ENCODE measurements at places on chromosomes 5 and 9. TPM values are rescaled to one million over a fixed set of nuclear protein-coding genes. Genes with fewer than 3 reads are reported as not detected.

CMYA5 gene
- total RNA-seq, result 0.07 TPM

LHX2 gene
- 4.6 TPM for total RNA-seq

MAMDC4 gene
- 1.8 TPM for total RNA-seq

PAEP gene
- 0.20 TPM for total RNA-seq

RNF208 gene
- total RNA-seq, result 1.8 TPM

PLAC8L1 gene
- total RNA-seq, result 0.49 TPM

FBXL7 gene
- 1.6 TPM for total RNA-seq

SHISAL2B gene
- not detected for total RNA-seq

LCN10 gene
- total RNA-seq, result not detected

STXBP1 gene
- total RNA-seq, result 18.5 TPM

NEUROG1 gene
- total RNA-seq, result not detected

LVRN gene
- total RNA-seq, result 0.10 TPM

FNBP1 gene
- 17.6 TPM for total RNA-seq

LCN6 gene
- total RNA-seq, result not detected

FOXI1 gene
- total RNA-seq, result not detected

SPOCK1 gene
- 24.2 TPM for total RNA-seq

FOXD4 gene
- 0.58 TPM for total RNA-seq

CEP72 gene
- total RNA-seq, result 8.9 TPM

PCDHA11 gene
- 0.07 TPM for total RNA-seq

SPINK6 gene
- total RNA-seq, result 0.53 TPM

IFNA2 gene
- not detected for total RNA-seq

CFAP90 gene
- total RNA-seq, result 0.41 TPM

LPAR1 gene
- total RNA-seq, result 10.2 TPM

RORB gene
- total RNA-seq, result not detected

OCLN gene
- total RNA-seq, result 12.4 TPM

TAF11L8 gene
- not detected for total RNA-seq

PTGES gene
- 100 TPM for total RNA-seq

SLC45A2 gene
- total RNA-seq, result not detected

PAPPA gene
- 32.0 TPM for total RNA-seq

KIAA0825 gene
- total RNA-seq, result 0.30 TPM

SPAG8 gene
- 0.24 TPM for total RNA-seq

PCDHA5 gene
- 0.86 TPM for total RNA-seq

ORM2 gene
- not detected for total RNA-seq

GMCL2 gene
- not detected for total RNA-seq

CKMT2 gene
- not detected for total RNA-seq

SLC46A2 gene
- not detected for total RNA-seq

NANS gene
- 71.2 TPM for total RNA-seq

FGF18 gene
- 0.44 TPM for total RNA-seq

PRELID1 gene
- 286 TPM for total RNA-seq

C5orf63 gene
- total RNA-seq, result 4.0 TPM

TSC1 gene
- total RNA-seq, result 17.9 TPM

NRARP gene
- 3.5 TPM for total RNA-seq

AFAP1L1 gene
- total RNA-seq, result 5.2 TPM

NKD2 gene
- total RNA-seq, result 13.3 TPM

FOXD4L4 gene
- total RNA-seq, result not detected

TPD52L3 gene
- total RNA-seq, result not detected

CANX gene
- total RNA-seq, result 420 TPM

ANKRD34B gene
- not detected for total RNA-seq

NMUR2 gene
- 0.06 TPM for total RNA-seq

Data from A549 treated with DMSO at 1 μM for 4 hours (cell line).